Breast epithelium (tissue), 4 donors: ENCODE measurements at places on chromosomes 6 and 20. TPM values are rescaled to one million over a fixed set of nuclear protein-coding genes. Genes with fewer than 3 reads are reported as not detected.

Gene ZC2HC1B
- not detected for total RNA-seq

DNA sequence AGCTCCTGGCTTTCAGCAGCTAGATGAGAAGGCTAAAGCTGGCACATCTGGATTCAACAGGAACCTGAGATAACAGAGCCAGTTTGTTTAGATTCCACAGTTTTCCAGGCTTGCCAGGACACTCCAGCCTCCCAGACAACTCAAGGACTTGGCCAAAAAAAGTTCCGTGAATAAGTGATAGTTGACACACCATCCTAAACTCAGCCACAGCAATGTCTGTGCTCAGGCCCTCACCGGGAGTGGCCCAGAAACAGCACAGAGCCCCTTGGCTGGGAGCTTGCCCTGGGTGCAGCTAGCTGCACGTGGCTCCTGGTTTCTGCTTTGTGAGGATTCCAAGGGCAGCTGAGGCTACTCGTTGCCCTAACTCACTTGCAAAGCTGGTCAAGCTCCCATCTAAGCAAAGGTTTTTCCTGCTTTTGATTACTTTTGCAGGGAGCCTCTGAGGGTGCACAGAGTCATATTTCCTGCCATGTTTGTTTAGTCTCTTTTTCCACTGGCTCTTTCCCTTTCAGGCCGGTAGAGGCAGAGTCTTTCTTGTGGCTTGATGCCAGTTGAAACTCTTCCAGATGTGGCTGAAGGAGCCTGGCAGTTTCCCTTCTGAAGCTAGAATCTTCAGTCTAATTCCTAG, 118.3 kb upstream of the ECI2 start:
- no peak for DNase-seq

GRCh38 chr6:35445691-35446090, 6.4 kb upstream of the FANCE start:
- DNase-seq: no peak

- DNase-seq: no peak
These were observed 18.1 kb upstream of the ASCC3 start for GRCh38 chr6:100899202-100899601.

GRCh38 chr6:108168501-108169463, 3.0 kb downstream of the NR2E1 start:
- DNase-seq: no peak
